ENCODE measurements at places on chromosomes 1 and 21. TPM values are rescaled to one million over a fixed set of nuclear protein-coding genes. Genes with fewer than 3 reads are reported as not detected.

DNA sequence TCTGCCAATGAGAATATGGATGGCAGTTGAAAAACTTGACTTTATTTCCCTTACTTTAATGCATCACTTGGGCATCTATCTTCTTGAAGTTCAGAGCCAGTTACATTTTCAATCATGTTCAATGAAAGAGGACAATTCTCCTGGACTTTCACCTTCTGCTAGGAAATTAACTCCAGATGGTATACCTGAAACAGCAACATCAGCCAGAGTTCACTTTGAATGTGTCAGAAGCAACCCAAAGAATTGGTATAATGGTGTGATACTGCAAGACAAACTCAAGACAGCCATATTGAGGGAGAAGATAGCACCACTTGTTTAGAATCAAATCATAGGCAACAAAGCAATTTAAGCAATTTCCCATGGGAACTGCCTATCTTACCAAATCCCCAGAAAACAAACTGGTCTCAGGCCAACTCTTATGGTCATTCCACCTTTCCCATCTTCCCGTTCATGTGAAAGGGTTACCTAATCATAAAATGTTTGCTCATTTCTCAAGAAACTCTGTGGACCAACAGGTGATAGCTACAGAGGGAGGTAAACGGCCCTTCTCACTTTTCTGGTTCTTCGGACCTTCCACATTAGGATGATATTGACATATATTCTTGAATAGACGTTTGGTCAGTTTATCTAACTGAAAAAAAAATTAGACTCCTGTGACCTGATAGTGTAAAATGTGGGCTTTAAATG lies 29.7 kb upstream of the C8B start:
- no peak overlapping the region for H3K27ac ChIP-seq
- no peak for DNase-seq
- H3K4me3 ChIP-seq: no peak overlapping the region
- no peaks in the 10 kb centered on the region for H3K27me3 ChIP-seq
- no peaks in the 10 kb centered on the region for H3K36me3 ChIP-seq

DNA sequence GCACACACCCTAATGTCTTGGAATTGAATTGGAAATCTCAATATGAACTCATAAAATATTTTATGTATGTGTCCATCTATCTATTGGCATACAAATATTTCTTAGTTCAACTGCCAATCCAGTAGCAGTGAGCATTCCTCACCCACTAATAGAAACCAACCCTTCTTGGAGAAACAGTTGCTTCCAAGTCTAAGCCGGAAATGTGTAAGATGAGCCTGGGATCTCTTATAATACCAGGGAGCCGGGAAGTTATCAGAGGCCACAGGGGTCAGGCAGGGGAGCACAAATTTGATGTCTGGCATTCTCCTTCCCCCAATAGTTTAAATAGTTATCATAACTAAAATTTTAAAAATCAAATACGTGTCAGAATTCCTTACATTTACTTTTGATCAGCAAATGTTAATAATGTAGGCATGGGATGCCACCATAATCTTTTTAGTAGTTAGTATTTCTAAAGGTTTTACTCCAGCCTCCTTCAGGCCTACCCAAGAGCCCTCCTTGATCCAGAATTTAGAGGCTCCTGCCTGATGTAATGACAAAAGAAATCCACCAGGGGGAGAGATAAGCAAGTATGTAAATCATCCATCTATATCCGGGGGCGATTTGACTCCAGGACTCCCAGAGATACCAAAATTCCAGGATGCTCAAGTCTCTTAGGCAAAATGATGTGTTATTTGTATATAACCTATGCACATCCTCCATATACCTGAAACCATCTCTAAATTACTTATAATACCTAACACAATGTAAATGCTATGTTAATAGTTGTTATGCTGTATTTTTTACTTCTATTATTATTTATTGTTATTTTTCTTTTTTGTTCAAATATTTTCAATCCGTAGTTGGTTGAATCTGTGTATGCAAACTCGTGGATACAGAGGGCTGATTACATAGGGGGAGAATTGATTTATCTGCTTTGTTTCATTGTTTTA lies 218.7 kb upstream of the COA6 start:
- no peaks in the 10 kb centered on the region for H3K4me1 ChIP-seq
- no peaks in the 10 kb centered on the region for H3K27me3 ChIP-seq
- no peak overlapping the region for H3K27ac ChIP-seq
- no peaks in the 10 kb centered on the region for H3K36me3 ChIP-seq

The DNASE2B gene
- total RNA-seq: not detected

DNA sequence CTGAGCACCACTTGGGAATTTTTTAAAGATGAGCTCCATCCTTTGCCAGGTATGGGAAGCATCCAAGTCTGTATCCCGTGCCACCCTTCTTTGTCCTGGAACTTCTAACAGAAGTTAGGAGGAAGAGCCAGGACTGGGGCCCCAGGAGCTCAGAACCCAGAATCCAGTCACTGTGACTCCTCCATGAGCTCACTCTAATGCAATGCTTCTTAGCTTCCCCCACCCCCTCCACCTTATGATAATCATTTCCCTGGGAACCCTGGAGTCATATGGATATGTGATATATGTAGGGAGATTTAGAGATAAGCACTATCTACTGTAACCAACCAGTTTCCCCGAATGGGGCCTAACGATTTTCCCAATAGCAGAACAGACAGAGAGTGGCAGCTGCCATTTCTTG lies 758 bp upstream of the SPRR5 start:
- H3K27me3 ChIP-seq: 0 out of 3 replicates have a peak, but pooled peaks cover 6% of the 10 kb centered on the region
- H3K36me3 ChIP-seq: no peaks in the 10 kb centered on the region
- no peaks in the 10 kb centered on the region for H3K4me1 ChIP-seq
- no peak overlapping the region for H3K27ac ChIP-seq
- DNase-seq: no peak
- H3K4me3 ChIP-seq: no peak overlapping the region

- H3K36me3 ChIP-seq: no peaks in the 10 kb centered on the region
- H3K27me3 ChIP-seq: peaks cover 24% of the 10 kb centered on the region
- H3K4me1 ChIP-seq: peaks cover 41% of the 10 kb centered on the region
- H3K4me3 ChIP-seq: no peak overlapping the region
- no peak overlapping the region for H3K27ac ChIP-seq
Observed at GRCh38 chr1:202192770-202193613, 607 bp upstream of the LGR6 start.

The PRKAA2 gene
- 8.6 TPM for total RNA-seq

DNA sequence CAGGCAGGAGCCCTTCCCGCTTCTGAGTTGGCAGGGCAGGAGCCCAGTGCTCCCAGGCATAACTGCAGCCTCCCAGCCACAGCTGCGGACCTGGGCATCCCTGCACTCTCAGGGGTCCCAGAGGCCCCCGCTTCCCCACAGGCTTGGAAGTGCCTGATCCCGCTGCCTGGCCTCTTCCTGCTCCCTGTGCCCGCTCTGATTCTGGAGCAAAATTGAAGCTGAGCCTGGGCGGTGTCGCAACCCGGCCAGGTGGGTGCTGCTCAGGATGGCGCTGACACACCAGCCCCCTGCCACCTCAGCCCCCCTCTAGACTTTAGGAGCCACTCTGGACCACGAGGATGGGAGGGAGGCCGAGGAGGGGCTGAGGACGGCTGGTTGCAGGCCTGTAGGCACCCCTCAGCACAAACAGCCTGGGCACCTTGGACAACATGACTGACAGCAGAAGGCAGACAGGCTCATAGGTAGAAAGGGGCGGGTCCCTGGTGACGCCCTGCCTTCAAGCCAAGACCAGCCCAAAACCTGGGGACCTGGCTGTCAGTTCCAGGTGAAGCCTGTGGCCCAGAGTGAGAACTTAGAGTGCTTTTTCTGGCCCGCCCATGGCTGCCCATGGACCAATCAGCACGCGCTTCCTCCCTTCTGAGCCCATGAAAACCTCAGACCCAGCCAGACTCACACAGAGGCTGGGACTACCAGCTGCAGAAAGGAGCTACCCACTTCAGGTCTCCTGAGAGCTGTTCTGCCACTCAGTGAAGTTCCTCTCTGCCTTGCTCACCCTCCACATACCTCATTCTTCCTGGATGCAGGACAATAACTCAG lies 7.2 kb downstream of the HLCS start:
- peaks cover 1% of the 10 kb centered on the region for H3K4me1 ChIP-seq
- no peak for DNase-seq
- H3K27ac ChIP-seq: no peak overlapping the region
- H3K4me3 ChIP-seq: no peak overlapping the region
- no peaks in the 10 kb centered on the region for H3K27me3 ChIP-seq

Measured in HepG2 (cell line).